T1000 (cell line): ENCODE measurements at places on chromosomes 2 and 18.

DNA sequence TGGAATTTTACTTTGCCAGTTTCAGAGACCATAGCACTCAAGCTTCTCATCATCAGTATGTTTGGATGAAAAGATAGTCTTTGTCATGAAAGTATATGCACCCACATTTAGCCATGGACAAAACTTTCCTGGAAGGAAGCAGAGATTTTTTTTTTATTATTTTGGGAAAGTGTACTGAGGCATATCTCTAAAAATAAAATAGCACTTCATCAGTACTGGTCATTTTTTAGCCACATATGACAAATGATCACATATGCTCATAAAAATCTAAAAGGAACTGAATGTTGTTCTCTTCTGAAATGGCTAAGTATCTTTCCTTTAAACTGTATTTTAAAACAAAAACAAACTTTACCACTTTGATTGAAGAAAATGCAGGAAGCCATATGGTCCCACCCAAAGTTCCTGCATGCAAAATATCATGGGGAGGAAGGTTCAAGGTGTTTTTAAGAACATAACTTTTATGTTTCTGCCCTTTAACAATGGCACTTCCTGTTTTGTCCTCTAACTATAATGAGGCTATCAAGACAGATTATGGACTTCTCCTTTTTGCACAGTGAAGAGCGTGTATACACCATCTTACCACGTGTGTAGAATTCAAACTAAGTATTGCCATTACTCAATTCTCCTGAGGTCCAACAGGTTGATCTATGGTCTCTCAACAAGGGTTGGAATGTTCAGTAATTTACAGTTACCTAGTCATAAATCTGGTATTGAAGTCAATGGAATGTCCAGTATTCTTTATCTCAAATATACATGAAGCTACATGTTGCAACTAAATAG is 77.1 kb upstream of the SLC39A10 start:
- DNase-seq = no peak

DNA sequence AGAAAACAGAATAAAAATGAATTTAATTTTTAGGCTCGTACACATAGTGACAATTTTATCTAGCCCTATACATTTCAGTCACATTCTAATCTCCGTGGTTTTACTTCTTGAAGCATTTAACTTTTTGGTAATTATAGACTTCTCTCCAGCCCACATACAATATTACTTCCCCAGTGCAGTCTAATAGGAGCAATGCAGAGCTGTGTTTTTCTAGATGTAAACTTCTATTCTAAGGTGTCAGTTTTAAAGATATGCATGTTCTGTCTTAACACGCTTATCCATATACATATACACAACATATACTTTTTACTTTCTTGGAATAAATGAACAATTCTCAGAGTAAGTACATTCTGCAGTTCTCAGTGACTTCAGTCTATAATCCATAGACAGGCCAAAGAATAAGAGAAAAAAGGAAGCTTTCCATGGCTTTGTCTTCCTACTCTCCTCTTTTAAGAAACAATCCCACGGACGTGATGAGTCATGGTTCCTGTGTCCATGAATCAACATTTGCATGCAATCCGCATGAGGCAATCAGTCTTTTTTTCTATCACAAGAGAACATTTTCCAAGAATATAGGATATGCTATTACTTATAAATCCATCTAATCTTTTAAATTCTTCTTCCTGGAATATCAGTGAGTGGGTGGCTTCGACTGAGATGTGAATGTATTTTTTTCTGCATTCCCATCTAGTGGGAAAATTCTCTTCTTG is 42.8 kb downstream of the CCDC102B start:
- peak; percentile 0 for DNase-seq

DNA sequence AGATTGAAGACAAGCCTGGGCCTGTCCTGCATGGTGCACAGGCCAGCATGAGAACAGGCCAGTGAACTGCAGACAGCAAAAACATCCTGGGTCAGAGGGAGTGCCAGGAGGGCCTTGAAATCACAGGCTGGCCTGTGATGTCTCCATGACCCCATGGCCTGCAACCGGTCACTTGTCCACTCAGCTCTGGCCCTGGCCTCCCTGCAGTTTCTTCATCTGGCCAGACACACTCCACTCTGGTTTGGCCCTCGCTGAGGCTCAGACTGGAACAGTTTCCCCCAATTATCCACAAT is 12.6 kb downstream of the CYRIA start:
- DNase-seq = no peak

DNA sequence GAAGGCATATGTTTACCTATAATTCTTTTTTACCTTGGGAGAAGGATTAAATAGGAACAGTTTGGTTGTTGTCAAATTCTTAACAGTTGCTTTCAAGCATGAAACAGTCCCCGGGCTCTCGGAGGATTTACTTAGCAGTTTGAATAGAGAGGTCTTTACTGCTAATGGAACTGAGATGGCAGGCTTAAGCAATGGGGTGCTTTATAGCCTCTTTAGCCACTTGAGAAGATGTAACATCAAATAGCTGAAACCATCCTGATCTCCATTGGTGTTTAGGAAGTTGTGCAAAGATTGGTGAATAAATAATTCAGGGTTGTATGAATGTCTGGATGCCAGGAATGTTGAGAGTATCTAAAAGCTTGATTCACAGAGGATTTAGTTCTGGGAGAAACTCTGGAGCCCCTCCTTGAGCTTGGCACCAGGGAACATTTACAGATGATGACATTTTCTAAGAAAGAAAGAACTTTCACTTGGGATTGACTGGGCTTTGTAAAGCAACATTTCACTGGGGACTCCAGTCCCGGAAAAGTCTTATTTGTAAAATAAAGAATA is 51.9 kb downstream of the PTPRM start:
- DNase-seq = no peak

- DNase-seq = no peak
Observed at GRCh38 chr2:191836853-191837769, 9.8 kb downstream of the CAVIN2 start.

DNA sequence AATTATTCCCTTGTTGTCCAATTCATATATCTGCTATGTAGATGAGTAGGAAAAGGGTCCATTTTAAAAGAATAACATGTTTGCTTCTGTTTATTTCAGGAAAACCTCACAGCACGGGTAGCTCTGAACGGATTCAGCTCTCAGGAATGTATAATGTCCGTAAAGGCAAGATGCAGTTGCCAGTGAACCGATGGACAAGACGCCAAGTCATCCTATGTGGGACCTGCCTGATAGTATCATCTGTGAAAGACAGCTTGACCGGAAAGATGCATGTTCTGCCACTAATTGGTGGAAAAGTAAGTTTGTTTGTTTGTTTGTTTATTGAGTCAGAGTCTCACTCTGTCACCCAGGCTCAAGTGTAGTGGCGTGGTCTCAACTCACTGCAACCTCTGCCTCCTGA is 114.6 kb downstream of the PHLPP1 start:
- DNase-seq = no peak

DNA sequence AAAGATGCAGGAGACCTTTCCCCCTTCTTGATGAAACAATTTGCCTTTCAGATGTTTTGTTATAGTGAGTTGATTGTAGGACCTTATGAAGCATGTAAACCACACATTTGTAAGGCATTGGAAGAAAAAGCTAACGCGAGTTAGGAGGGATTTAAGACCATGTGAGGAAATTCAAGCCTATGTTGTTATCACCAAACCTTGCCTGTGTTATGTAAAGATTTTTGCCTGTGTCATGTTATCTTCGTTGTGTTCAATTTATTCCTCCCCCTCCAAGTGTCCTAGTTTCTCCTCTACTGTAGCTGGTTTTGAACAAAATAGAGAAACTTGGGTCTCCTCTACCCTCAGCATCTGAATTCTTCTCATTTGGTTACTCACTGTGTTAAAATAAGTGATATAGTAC is 173.0 kb downstream of the NEDD4L start:
- no peak for DNase-seq

DNA sequence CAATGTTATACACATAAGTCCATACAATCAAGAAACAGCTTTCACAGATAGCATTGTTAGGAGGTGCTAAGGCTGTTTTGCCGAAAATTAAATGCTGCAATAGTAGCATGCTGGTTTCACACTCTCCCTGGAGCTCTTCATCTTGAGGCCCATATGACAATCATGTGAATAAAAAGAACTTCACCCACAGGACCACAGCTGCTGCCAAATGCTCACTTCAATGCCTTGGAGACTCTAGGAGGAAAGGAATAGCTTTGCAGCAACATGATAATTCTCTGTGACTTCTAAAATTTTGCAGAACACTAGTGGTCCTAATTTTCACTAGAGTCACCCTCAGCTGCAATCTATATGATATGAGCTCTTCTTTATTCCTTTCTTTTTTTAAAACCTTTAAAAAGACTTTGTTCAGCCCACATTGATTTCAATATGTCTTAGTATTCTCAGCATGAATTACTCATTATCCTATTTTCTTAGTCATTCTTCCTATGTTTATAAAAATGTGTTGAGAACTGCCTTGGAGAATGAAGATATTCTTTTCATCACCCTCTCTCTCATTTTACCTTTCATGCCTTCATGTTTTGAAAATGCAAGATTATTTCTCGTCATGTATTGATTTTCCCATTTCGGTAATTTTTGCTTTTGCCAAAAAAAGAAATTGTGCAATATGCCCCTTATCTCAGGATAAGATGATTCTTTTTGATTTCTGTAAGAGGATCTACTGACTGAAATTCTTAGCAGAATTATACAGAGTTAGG is 108.2 kb downstream of the PDE1A start:
- no peak for DNase-seq

GRCh38 chr2:151655663-151656398 is 78.4 kb downstream of the NEB start:
- DNase-seq = no peak

GRCh38 chr2:9089831-9090230 is 86.3 kb upstream of the MBOAT2 start:
- DNase-seq = no peak

DNA sequence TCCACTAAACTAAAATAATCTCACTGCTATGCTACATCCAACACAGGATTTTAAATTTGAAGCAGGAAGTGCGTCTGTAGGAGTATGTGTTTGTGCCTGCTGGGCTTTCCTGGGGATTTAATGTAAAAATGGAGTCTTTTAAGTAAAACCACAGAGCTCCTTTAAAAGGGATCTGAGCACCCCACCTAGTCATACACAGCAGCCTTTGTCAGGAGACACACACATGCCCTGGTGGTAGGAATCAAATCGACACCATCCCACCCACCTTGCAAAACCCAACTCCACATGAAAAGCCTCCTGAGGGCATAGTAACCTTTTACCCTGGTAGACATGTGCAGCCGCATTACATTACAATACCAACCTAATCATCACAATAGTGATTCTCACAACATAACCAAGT is 29.1 kb downstream of the UXS1 start:
- no peak for DNase-seq

- peak; percentile 75 for DNase-seq
Observed at GRCh38 chr18:3593904-3594759, 144.2 kb downstream of the TGIF1 start.

DNA sequence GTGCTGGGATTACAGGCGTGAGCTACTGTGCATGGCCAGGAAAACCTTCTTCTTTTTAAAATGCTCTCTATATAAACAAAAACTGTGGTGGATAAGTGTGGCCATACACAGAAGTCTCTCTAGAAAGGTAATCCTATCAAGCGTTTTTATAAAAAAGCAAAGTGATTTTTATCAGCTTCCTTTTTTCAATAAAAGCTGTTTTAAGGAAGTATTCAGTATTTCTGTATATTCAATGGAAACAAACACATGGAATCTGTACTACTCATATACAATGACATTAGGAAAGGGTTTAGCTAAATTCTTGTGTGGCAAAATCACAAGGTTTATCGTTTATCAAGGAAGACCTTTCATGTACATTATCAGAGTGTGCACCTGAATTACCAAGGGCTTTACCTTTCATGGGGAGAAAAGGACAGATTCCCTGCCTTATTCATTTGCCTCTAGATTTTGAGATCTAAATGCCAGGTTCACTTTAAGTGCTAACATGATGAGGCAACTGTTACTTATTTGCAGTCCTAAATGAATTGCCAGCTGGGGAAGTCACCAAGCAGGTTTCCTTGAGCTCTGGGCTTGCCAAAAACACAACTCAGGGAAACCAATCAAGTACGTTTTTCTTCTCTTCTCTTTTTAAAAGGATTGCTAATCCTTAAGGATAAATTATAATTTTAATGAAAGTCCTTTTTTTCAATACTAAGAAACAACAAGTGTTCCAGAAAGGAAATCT is 70.8 kb downstream of the RTN4 start:
- no peak for DNase-seq

- no peak for DNase-seq
Observed at GRCh38 chr18:50879302-50880118, 592 bp downstream of the ME2 start.

DNA sequence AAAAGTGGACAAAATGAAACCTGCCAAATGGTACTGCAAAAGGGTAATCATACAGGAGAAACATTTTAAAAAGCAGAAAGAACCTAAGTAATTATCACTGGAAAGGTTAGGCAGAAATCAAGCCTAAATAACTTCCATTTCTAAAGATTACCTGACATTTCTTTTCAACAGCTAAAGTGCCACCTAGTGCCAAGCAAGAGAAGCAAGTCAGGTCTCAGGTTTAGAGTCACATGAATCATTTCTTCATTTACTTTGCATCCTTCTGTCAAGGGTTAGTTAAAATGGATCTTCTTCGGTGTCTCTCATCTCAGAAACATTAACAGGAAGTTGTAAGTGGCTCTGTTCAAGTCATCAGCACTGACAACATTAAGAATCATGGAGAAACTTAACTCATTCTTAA is 90.3 kb downstream of the AKAIN1 start:
- DNase-seq = no peak

DNA sequence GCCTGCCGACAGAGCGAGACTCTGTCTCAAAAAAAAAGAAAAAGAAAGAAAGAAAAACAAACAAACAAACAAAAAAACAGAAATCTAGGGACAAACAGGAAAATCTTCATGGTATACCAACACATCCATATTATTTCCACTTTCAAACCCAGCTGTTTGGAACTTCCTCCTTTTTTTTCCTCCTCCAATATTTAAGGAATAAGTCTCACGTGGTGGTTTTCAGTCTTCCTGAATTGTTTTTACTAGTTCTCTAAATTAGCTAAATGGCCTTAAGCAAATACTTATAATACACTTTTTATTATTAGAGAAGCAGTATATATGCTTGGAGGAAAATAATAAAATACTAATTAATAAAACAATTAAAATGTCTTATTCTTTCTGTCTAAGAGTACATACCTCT is 48.7 kb upstream of the GLS start:
- no peak for DNase-seq

GRCh38 chr18:37729716-37730115 is 164.1 kb upstream of the CELF4 start:
- DNase-seq = no peak

DNA sequence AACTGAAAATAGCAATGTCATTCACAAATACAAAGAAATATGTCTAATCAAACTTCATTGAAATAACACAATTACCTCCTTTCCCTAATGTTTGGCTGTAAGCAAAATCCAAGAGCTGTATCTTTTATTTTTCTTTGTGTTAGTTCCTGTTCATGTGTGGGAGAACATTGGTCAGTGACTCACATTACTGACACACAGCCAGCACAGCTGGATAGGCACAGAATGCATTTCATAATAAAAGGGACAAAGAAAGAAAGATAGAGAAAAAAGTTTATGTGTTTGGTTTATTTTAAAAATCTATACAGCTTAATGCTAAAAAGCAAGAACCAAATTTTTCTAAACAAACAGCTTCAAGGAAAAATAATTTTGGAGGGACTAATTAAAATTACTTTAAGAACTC is 185.6 kb upstream of the COL3A1 start:
- no peak for DNase-seq

GRCh38 chr18:31206787-31207381 is 44.2 kb upstream of the DSC1 start:
- peak; percentile 53 for DNase-seq

GRCh38 chr2:235126768-235127167 is 175.0 kb downstream of the SH3BP4 start:
- DNase-seq = no peak

- no peak for DNase-seq
Observed at GRCh38 chr2:158414538-158414937, 42.0 kb downstream of the CCDC148 start.

- DNase-seq = no peak
Observed at GRCh38 chr2:12110074-12110473, 363.6 kb downstream of the LPIN1 start.
